ENCODE measurements at places on chromosomes 3 and 15.

GRCh38 chr3:115074502-115074901 lies 72.6 kb downstream of the ZBTB20 start:
- DNase-seq, result no peak

DNA sequence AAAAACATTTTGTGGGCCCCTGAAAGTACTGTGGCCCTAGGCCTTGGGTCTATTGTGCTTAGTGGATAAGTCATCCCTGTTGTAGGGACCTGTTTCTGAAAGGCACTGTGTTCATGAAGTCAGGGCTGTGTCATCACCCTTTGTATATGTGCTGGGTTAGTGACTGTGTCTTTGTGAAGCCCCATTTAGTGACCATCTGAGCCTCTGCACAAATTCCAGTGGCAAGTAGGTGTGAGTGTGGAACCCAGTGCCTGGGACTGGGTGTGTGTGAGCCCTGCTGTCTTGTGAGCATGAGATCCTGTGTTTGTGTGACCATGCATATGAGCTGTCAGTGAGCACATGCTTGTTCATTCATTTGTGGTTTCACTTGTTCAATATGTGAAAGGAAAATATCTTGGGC lies 1.2 kb upstream of the HYAL1 start:
- no peak for DNase-seq

DNA sequence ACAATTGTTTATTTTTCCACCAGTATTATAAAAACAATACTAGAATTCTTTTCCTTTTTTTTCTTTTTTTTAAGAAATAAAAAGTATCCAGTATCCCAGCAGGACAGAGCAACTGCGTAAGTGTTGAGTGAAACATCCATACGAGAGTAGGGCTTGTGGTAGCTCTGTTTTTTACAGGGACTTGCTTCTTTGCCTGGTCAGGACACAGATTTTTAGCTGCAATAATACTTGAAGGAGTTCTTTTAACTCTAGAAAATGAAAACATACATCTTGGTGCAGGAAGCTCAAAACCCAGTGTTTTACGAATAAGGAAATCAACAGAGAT lies 297.7 kb upstream of the NR2E3 start:
- no peak for DNase-seq

DNA sequence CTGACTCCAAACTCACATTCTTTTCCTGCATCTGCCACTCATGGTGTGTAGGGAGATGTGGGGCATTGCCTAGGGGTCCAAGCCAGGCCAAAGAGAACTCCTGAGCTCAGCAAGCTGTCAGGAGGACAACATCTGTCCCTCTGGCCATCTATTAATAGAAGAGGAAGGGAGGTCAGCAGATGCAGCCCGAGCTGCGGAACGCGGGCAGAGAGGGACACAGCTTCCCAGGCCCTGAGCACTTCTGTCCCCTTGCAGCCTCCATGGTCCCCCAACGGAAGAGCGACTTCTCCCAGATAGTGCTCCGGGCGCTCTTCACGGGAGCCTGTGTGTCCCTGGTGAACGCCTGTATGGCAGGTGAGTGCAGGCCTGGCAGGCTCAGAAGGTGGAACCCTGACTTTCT lies 37.3 kb upstream of the PDE8A start:
- no peak for DNase-seq

GRCh38 chr3:244041-244440 lies 47.5 kb downstream of the CHL1 start:
- no peak for DNase-seq

- no peak for DNase-seq
These were observed 406.5 kb upstream of the TGFBR2 start for GRCh38 chr3:30199855-30200254.

GRCh38 chr3:2154621-2155020 lies 56.0 kb downstream of the CNTN4 start:
- no peak for DNase-seq

- no peak for DNase-seq
These were observed 991 bp downstream of the SOX2 start for GRCh38 chr3:181712553-181713279.

- no peak for DNase-seq
These were observed 19.5 kb upstream of the MUC20 start for GRCh38 chr3:195701042-195701915.

DNA sequence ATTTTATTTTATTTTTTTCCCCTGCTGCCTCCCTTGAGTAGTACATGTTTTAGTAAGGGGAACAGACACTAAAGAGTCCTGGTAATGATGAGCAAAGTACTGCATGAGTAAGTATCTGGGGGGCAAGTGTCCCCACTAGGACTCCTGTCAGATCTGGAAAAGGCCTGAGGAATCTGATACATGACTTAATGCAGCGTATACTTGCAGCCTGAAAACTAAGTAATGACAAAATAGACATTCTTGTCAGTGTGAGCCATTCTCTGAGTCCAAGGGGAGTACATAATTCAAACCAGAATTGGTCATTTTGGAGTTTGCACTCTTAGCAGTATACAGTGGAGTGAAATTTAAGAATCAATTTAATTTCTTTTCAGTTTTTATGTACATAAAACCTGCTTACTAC lies 27.5 kb downstream of the NXPE3 start:
- no peak for DNase-seq

DNA sequence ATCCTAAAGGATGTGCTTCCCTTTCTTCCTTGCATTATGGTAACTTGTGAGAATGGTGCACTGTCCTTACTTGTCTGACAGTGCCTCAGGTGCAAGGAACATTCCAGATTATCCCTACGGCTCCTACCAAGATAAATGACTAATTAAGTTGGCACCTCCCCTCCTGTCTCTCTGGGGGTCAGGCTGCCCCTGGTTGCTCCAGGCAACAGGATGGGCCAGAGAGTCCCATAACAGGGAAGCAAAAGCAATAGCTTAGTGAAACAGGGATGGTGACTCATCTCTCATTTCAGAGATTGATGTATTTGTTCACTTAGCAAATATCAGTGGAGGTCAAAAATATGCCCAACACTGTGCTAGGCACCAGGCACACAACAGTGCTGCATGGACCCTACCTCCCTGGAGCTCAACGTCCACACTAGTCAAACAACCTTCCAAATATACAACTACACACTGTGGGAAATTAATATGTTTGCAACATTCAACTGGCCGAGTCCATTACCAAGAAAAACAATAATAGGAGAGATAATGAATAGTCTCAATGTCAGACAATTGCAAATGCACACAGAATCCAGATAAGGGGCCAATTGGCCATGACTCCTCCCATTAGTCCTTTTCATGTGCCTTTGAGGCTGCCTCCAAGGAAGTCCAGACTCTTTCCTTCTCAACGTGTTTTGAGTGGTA lies 249.0 kb downstream of the TLE3 start:
- DNase-seq, result no peak
